NCI-H748 treated with DMSO at 0.1 percent for 48 hours (cell line): ENCODE measurements at places on chromosomes 5 and 9.

DNA sequence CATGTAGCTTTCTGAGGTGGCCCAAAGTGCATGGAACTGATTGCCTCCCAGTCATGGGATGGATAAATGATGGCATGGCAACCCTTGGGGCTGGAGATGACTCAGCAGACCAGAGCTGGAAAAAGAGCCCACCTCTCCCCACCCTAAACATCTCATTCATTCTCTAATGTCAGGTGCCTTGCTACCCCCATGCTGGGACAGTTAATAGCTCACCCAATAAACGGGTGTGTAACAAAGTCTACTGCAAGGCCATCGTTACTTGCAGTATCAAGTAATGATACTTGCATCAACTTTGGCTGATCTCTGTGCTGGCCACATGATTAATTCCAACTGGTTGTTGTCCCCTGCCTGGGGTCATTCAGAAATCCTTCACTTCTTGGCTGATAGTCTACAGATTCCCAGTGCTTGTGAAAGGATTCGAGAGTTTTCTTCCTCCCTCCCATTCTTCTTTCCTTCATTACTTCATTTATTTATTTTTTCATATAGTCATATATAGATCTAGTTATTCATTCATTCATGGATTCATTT is 122.8 kb upstream of the TRIM32 start:
- no peak for DNase-seq

- DNase-seq, result no peak
These were observed 30.9 kb upstream of the LPAR1 start for GRCh38 chr9:111069183-111069582.

GRCh38 chr5:59893429-59894227 is at the start of gene PDE4D:
Gene PDE4D (minus strand): TSS chr5:59893726.
- peak; percentile 17 for DNase-seq

- DNase-seq, result no peak
These were observed 2.5 kb upstream of the FGF1 start for GRCh38 chr5:142688281-142688989.

DNA sequence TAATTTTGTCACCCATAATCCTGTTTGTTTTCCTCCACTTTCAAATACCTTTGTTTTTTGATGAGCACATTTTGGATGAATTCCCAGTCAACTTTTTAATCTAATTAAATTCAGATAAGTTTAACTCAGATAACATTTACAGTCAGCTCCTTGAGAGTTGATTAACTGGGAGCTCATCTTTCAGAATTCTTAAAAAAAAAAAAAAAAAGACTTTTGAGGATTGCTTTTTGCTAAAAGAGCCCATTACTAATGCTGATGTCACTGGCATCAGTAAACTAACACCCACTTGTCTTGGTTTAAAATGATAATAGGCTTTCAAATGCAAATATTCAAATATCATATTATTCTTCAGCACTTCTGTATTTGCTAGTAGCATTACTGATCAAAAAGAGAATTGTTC is 47.1 kb upstream of the NFIB start:
- no peak for DNase-seq

- DNase-seq, result no peak
These were observed 246.4 kb downstream of the ACTL7B start for GRCh38 chr9:108609227-108609896.

GRCh38 chr5:139312075-139312474 is 18.5 kb downstream of the MATR3 start:
- no peak for DNase-seq

DNA sequence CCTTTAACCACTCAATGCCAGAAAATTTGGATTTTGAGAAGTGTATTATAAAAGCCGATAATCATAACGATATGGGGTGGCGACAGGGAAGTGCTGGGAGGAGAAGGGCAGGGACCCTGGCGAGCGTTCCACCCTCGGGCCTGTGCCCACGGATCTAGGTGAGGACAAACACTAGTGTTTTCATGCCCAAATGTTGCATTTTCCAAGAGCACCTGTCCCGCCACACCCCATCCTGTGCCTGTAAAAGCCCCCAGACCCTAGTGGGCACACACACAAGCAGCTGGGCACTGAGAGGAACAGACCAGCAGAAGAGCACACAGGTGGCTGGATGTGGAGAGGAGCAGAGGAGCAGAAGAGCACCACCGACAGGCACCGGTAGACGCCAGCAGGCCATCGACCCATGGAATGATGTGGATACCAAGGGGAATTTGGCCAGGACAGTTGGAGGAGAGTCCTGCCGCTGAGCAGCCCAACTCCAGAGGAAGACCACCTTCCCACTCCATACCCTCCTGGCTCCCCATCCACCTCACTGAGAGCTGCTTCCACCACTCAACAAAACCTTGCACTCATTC is 315.0 kb downstream of the EDIL3 start:
- no peak for DNase-seq
